Left renal cortex interstitium (tissue), 4 donors: ENCODE measurements at places on chromosomes 2 and 18. TPM values are rescaled to one million over a fixed set of nuclear protein-coding genes. Genes with fewer than 3 reads are reported as not detected.

- peak; percentile 26 for DNase-seq
Measured at GRCh38 chr18:31658670-31659575, 25.5 kb downstream of the B4GALT6 start.

DNA sequence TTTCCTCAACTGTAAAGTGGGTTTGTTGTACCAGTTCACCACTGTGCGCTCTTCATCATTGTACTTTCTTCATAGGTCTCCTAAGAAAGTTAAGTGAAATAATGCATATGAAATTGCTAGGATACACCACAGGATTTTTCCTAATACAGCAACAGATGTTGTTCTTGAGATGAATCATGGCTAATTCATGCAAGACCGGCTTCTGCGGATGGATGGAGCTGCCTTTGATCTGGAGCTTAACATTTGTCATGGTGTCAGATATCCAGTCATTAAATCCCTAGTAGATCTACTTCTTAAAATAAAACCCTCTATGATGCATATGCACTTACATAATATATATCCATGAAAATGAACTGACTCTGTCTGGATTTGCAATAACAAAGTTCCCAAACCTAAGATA, 114.1 kb downstream of the COL6A3 start:
- DNase-seq = no peak

DNA sequence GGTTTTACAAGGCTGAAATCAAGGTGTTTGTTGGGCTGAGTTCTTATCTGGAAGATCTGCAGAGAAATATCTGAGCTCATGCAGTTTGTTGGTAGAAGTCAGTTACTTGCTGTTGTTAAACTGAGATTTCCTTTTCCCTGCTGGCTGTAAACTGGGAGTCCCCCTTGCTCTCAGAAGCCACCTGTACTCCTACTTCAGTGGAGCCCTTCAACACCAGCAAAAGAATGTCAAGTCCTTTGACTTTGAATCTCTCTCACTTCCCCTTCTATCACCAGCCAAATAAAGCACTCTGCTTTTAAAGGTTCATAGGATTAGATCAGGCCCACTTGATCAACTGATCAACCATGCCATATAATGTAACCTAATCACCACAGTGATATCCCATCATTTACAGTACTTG, 252.2 kb upstream of the CDH7 start:
- no peak for DNase-seq

GRCh38 chr2:220521551-220521950, 894.1 kb downstream of the SLC4A3 start:
- no peak for DNase-seq

- DNase-seq = no peak
Measured at GRCh38 chr2:46936566-46936965, 21.0 kb upstream of the MCFD2 start.

- DNase-seq = no peak
Measured at GRCh38 chr2:189533288-189534035, 47.1 kb downstream of the SLC40A1 start.

- DNase-seq = no peak
Measured at GRCh38 chr2:131577812-131578211, 50.1 kb downstream of the CCDC74A start.

GRCh38 chr18:47113796-47114540, 36.3 kb downstream of the HDHD2 start:
- DNase-seq = no peak

Gene GALNT5
- polyA plus RNA-seq = 0.43 TPM

Gene CIB4
- polyA plus RNA-seq = not detected

Gene CHRNG
- polyA plus RNA-seq = 1.4 TPM

Gene MSH2
- 80.9 TPM for polyA plus RNA-seq

Gene REEP1
- polyA plus RNA-seq = 3.2 TPM

Gene COA5
- 78.7 TPM for polyA plus RNA-seq

Gene TGFBRAP1
- 17.3 TPM for polyA plus RNA-seq

Gene GPR35
- 1.1 TPM for polyA plus RNA-seq

Gene FTCDNL1
- 1.5 TPM for polyA plus RNA-seq

Gene SPDYA
- polyA plus RNA-seq = 1.0 TPM

Gene PJVK
- polyA plus RNA-seq = 23.4 TPM
